Lower lobe of right lung (tissue), 2 donors: ENCODE measurements at places on chromosomes 3 and 15. TPM values are rescaled to one million over a fixed set of nuclear protein-coding genes. Genes with fewer than 3 reads are reported as not detected.

Gene ZNF502
- total RNA-seq: 2.3 TPM

Gene CCRL2
- 23.5 TPM for total RNA-seq

DNA sequence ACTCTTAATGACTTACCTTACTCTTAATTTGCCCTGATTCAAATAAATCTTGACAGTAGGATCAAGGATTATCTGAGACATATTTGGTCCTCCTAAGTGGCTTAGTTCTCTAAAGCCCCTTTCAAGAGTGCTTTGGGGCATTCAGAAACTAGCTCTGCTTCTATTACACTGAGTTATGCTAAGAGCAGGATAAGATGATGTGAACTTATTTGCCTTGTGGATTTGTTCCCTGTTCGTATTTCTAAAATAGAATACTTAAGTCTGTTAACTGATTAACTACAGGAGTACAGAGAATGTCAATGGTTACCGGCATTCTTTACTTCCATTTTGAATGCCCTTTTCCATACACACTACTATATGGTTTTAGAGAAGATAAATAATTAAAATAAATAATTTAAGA, 14.8 kb upstream of the FRMD4B start:
- DNase-seq: no peak

- no peak for DNase-seq
Measured at GRCh38 chr15:46278062-46278461, 643.2 kb downstream of the SQOR start.

GRCh38 chr3:56837196-56837955, 35.6 kb upstream of the ARHGEF3 start:
- DNase-seq: no peak

DNA sequence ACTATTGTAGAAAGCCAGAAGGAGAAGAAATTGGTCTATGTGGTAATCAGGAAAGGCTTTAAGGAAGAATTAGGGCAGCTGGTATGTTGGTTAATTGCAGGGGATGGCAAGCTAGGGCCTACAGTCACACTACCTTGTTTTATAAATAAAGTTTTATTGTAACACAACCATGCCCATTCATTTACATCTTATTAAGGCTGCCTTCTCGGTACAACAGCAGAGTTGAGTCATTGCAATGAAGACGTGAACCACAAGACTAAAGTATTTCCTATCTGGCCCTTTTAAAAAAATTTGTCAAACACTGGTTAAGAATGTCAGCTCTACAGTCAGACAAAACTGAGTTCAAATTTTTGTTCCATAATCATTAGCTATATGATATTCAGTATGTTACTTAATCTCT, 8.3 kb downstream of the SERPINI1 start:
- DNase-seq: no peak

GRCh38 chr3:56800130-56800831, 1.5 kb downstream of the ARHGEF3 start:
- DNase-seq: no peak

Gene NISCH
- 90.2 TPM for total RNA-seq

GRCh38 chr15:27175472-27176153, 204.6 kb downstream of the GABRG3 start:
- no peak for DNase-seq

Gene CHST13
- 1.5 TPM for total RNA-seq
